ENCODE measurements at places on chromosomes 3 and 15.

GRCh38 chr3:57046101-57046765 lies 14.2 kb upstream of the SPATA12 start:
- DNase-seq, result no peak

DNA sequence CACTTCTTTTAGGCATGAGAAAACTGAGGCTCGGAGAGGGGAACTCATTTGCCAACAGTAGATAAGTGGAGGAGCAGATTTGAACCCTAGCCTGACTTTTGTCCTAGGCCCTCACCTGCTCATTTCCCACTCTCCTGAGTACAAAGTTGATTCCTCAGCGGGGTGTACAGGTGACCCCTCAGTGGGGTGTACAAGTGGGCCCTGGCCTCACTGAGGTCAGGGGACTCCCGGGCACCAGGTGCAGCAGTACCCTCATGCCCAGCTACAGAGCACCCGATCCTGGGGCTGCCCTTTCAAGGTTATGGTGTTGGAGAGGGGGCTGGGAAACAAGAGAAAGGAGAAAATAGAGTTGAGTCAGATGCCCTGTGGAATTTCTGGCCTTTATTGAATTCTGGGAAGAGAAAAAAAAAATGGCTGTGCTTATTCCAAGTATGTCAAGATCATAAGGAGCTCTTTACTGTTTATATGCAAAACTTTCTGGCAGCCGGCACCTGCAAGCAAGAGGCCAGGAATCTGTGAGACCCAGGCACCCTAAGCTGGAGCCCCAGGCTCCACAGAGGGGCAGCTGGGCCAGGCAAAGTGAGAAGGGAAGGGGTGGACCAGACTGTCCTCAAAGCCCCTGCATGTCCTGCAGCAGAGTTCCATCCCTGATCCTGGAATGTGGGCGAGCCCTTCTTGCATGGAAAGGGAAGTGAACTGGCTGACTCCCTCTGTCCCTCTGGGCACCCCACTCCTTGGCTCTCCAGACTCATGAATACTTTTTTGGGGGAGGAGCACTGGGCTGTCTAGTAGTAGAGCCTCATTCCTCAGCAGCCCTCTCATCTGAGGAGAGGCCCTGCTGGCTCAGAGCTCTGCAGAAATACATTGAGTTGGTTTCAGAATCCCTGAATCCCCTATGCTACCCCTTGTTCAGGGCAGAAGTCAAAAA lies 43.1 kb downstream of the AMOTL2 start:
- no peak for DNase-seq

DNA sequence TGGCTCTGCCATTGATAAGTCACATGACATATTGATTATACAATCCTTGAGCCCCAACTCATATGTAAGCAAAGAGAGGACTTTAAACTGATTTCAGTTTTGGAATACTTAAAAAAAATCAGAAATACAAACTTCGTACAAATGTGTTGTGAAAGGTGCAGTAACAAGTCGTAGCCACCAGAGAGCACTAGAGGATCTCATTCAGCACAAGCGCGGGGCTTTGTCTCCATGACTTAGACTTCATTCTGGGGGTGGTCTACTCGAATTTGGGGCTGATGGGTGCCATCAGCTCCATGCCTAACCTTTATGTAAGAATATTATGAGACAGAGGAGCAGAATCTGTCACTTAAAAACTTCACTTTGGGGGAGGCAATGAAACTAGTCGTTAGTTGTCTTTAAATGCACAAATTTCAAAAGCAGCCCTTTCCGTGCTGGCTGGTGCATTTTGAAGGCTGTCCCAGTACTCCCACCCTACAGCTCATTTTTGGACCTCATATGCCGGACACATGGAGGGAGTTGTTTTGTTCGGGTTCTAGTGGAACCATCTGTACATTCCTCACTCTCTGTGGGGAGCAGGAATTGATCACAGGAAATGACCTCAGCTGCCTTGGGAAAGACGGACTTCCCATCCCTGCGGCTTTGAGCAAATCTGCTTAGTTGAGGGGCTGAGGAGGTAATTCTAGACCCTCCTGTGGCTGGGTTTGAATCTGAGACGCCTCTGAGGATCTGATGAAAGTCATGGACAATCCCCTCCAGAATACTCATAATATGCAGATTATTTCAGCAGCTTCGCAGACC lies 27.5 kb upstream of the MASP1 start:
- DNase-seq, result no peak

DNA sequence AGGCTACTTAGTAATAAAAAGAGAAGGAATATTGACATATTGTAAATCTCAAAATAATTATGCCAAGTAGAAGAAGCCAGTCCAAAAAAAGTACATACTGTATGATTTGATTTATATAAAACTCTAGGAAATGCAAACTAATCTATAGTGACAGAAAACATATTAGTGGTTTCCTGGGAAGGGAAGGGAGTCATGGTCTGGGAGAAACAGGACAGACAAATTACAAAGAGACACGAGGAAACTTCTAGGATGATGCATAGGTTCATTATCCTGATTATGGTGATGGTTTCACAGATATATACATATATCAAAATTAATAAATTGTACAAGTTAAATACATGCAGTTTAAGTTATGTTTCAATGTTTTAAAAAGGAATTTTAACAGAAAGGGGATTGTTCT lies 81.0 kb upstream of the GOLGA8B start:
- DNase-seq, result no peak

GRCh38 chr3:42762046-42762724 lies 10.9 kb downstream of the CCDC13 start:
- DNase-seq, result no peak

DNA sequence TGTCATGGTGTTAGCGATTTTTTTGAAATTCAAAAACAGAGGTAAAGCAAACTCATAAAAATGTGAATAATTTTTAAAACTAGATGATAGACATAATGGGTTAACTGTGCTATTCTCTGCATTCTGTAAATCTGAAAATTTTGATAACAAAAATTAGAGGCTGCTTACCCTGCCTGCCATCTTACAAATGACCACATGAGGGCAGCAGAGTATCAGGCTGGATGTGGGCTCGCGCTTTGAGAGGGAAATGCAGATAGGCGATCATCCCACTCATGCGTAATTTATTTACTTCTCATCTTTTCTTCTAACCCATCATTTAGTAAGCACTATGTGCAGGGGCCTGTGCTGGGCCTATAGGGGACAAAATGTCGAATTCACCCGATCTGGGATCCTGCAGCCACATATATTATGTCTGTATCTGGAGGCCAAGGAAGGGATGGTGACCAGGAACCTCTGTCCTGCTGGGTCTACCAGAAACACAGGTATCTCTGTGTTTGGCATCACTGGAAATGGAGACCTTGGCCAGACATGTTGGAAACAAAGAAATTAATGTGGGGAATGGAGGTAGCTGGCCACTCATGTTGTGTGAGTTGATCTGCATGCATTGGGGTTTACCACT lies 7.8 kb upstream of the RAD18 start:
- DNase-seq, result no peak

GRCh38 chr3:139679220-139679775 lies 1.5 kb upstream of the NMNAT3 start:
- DNase-seq, result no peak
